RCC 7860 (cell line): ENCODE measurements at places on chromosomes 5 and 9.

DNA sequence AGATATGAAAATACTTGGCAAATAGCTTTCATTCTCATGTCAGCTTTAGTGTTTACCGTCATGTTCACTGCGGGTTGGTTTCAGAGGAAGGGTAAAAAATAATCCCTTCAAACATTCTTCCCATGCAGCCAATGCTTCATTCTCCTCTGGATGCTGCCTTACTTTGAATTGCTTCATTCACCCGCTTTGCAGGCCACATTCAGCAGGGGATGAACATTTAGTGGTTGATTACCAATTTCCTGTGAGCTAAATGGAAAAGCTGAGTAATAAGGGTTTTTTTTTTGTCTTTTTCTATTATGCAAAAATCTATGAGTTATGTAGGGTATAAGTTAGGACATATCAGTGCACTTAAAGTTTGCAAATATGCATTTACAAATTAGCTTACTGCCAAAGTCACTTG lies 96.3 kb upstream of the MEF2C start:
- DNase-seq, result no peak

DNA sequence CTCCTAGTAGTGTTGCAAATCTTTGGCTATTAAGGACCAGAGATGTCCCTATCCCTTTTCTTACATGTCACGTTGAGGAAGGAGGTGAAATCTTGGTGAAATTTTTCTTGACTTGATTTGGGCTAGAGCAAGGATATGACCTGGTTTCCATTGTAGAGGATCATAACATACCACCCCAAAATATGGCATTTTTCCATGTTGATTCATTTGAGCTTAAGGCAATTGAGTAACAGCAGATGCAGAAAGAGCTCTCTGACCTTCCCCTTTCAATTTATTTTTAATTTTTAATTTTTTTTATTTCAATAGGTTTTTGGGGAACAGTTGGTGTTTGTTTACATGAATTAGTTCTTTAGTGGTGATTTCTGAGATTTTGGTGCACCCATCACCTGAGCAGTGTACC lies 61.2 kb upstream of the MAP1B start:
- no peak for DNase-seq

GRCh38 chr5:78497573-78498533 lies 137.4 kb downstream of the SCAMP1 start:
- no peak for DNase-seq

DNA sequence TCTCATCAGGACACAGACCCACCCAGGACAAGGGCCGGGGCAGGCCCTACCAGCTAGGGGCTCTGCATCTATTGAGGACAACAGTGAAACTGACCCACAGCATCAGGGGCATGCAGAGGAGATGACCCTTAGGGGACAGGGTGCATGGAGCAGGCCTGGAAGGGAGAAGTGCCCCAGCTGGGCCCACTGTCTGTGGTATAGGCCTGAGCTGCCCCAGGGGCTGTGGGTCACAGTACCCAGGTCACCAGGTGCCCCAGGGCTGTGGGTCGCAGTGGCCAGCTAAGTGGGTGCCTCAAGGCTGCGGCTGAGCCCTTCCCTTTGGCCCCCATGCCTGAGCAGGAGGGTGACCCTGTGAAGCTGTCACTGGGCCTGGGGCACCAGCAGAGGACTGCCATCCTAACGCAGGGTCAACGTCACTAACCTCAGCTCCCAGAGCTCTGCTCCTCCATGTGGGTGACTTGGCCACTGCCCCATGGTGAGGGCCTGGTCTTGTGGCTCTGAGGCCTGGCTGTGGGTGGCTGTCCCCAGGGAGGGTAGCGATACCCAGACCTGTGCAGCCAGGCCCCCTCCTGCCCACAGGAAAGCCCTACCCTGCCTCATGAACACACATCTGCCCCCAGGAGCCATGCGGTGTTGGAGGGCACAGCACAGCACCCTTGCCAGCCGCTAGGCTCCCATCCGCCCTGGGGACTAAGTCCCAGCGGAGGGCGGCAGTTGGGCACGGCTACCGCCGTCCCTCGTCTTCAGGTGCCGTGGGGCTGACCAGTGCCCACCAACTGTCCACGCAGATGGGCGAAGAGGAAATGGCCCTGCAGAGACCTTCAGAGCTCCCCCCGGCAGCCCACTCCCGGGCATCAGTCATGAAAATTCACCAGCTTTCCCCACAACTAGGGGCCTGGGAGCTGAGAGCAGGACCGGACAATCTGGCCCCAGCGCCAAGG lies 4.9 kb downstream of the EDF1 start:
- DNase-seq, result no peak

GRCh38 chr5:8829323-8830029 lies 716.4 kb downstream of the SEMA5A start:
- DNase-seq, result peak; percentile 99

- DNase-seq, result no peak
Measured at GRCh38 chr5:56290378-56291078, 57.4 kb upstream of the ANKRD55 start.

- no peak for DNase-seq
Measured at GRCh38 chr9:86601697-86602096, 247.5 kb upstream of the TUT7 start.

DNA sequence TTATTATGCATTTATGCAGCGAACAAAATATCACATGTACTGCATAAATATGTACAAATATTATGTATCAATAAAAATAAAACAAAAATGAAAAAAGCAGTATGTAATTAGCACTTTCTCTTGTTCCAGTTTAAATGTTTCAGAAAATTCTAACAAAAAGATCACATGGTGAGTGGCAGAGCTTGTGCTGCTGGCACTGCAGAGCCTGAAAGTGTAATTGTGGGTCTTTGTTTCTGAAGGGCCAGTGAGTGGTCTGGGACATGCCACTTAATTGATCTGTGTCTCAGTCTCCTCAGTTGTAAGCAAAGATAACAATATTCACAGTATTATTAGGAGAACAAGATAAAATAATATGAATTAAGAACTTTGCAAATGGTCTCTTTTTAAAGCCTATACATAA lies 39.5 kb upstream of the RAI14 start:
- no peak for DNase-seq

DNA sequence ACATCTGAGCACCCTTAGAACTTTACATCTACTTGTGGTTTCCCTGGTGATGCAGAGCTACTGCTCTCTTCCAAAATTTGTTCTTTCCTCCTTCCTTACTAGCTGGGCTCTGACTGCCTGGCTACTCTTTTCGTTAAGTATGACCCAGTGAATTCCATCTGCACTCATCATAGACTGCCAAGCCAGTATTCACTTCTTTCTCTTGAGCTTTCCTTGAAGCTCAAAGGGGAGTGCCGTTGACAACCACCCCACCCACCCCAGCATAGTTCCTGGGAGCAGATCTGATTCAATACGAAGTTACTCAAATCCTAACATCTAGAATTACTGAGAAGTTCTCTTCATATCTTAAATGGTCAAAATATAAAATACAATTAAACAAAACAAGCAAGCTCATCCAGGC lies 190.5 kb downstream of the ADAMTS12 start:
- DNase-seq, result no peak

GRCh38 chr5:107794741-107795140 lies 124.0 kb upstream of the EFNA5 start:
- no peak for DNase-seq

GRCh38 chr5:41406936-41407335 lies 103.5 kb downstream of the PLCXD3 start:
- DNase-seq, result no peak

GRCh38 chr5:77006124-77006523 lies 24.1 kb upstream of the AGGF1 start:
- DNase-seq, result no peak

- DNase-seq, result no peak
Measured at GRCh38 chr5:156693113-156693512, 157.0 kb upstream of the PPP1R2B start.

GRCh38 chr9:70639853-70640814 lies 225.7 kb upstream of the KLF9 start:
- peak; percentile 42 for DNase-seq

DNA sequence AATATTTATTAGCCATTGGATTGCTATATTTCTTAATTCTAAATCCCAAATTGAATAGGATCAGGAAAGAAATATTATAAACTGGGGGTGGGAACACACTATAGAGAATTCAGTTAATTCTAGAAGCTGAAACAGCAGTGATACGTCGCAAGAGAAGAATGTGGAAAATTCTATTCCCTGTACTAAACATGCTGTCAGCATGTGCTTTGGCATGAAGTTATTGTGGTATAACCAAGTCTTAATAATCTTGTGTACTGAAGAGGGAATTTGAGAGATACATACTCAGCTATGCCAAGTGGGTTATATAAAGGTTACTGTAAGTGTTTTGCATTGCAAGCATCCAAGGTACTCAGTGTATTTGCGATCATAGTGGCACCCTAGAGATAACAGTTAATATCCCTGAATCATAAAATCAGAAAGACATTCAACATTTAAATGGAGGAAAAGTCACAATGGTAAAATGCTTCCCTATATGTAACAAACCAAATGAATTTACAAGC lies 1492.9 kb upstream of the C9orf72 start:
- DNase-seq, result no peak

- no peak for DNase-seq
Measured at GRCh38 chr5:95786821-95787418, 35.6 kb downstream of the GLRX start.

DNA sequence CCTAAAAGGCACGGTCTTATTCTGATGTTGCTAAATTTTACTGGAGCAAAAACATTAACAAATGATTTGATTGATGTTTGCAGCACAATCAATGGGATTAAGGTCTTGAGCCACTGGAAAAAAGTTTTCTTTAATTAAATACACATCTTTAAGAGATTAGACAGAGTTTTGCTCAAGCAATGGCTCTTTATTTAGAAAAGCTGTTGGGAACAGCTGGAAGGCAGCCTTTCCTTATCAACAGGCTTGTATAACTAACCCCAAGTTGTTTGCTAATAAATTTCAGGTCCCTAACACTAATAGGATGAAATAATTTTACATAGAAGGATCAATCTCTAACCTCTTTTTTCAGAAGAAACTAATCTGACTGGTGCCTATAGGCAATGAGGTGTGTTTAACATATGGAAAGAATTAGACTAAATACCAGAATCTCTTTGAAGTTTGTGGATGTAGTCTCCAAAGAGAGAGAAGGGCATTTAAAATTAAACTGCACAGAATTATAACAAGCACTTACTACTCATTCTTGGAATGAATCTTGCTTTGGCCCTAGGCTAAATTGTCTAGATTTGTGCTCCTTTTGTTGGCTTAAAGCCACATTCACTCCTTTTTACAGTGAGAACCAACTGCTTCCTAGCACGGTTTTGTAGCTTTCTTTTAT lies 67.3 kb upstream of the TNFAIP8 start:
- DNase-seq, result no peak

GRCh38 chr9:32725066-32725860 lies 58.1 kb upstream of the TMEM215 start:
- DNase-seq, result no peak

GRCh38 chr5:2196989-2197619 lies 314.4 kb upstream of the IRX4 start:
- no peak for DNase-seq

GRCh38 chr5:13934125-13934524 lies 10.4 kb downstream of the DNAH5 start:
- no peak for DNase-seq

DNA sequence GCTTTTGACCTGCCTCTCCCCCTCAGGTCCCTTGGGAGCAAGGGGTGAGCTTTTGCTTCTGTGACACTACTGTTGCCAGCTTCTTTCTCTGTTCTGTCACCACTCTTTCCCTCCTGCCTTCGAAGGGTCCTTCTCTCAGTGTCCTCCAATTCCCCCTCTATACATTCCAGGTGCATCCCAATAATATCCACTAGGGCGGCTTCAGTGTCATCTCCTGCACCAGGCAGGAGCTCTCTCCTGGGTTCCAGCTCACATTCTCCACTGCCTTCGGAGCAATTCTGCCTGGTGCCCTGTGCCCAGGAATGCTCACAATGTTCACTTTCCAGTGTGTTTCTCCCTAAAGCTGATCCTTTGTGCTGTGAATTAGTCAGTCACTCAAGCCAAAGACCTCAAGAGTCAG lies 83.9 kb upstream of the CXCL14 start:
- DNase-seq, result no peak

- no peak for DNase-seq
Measured at GRCh38 chr5:164746723-164747122, 1241.3 kb downstream of the MAT2B start.

DNA sequence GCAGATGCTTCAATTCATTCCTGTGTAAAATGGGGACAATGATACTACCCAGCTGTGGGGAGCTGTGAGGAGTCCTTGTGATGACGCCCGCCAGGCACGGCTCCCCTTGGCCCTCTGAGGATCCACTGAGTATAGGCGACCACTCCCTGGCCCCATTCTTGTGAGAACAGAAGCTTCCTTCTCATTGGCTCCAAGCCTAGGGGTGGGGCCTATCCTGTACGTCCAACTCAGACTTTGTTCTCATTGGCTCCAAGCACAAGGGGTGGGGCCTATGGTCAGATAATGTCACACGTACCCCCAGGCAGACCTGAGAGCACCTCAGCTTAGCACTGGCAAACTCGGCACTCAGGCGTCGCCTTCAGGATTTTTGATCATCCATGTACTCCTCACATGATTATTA lies 232.9 kb upstream of the MVB12B start:
- no peak for DNase-seq

DNA sequence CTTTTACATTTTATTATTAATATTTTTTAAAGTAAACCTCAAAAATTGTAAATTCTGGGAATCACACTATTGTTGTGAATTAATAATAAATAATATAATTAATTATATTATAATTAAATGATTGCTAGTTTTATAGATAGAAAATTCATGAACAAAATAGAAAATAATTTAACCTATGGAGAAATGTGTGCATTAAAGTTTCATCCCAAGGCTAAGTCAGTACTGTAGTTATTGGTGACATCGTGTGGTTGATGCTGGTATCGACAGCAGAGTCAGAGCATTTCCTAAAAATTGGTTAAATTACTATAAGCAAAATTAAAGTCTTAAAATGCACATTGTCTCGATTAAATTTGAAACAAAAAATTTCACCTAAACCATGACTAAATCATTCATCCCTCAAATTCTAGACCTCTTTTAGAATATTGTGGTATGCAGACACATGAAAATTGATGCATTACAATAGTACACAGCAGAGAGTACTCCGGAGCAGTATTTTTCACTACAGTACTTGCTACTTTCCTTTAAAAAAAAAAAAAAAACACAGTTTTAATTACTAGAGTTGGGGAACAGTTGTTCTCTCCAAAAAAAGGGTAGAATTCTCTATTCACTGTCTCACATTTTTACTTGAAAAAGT lies 73.9 kb downstream of the RORB start:
- DNase-seq, result peak; percentile 39

DNA sequence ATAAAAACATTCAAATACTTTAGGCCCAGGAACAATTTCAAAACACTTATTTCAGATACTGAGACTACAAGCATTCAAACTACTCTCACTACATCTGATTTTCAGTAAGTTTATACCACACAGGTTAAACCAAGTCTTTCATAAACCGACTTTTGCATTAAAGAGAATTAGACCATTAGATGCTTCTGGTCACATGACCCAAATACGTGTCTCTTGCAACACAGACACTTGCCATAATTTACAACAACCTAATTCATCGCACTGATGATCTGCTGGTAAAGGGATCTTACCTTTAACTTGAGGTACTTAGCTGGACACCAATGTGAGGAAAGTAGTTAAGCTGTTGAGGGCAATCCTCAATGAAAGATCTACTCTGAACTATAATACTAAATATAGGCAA lies 3.2 kb downstream of the HNRNPH1 start:
- no peak for DNase-seq
